ENCODE measurements at places on chromosomes 6 and 20. TPM values are rescaled to one million over a fixed set of nuclear protein-coding genes. Genes with fewer than 3 reads are reported as not detected.

DNA sequence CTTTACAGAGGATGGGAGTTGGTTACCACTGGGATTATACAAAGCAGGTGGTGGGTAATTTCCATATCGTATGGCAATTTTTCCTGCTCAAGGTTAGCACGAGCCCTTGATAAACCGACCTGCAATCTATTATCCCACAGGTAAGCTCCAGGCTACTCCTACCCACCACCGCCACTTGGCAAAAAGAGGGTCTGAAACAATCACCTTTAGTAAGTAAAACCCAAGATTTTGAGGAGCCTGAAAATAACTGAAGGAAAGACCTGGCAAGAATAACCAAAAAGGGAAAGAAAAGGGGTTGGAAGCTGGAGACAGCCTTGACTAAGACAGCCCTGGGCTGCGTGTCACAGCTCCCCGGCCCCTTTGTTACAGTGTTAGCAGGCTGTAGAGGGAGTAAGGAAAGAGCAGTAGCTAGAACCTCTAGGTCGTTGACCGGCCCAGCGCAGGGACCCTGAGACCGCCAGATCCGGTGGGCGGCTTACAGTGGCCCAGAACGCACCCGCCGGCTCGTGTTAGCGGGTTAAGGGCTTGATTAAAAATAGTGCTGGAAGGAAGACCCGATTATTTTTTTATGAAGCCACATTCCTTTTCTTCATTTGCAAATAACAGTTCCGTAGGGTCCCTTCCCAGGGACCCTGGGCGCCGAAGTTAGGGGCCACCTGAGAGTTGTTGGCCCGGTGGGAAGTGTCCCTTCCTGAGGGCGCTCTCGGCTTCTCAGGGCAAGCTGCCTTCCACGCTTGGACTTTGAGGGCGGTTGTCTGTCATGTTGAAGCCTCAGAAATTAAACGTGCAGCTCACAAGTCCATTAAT, 30.5 kb downstream of the TFAP2B start:
- no peak for DNase-seq

Gene TLDC2
- total RNA-seq = not detected

Gene SYS1
- 61.3 TPM for total RNA-seq

DNA sequence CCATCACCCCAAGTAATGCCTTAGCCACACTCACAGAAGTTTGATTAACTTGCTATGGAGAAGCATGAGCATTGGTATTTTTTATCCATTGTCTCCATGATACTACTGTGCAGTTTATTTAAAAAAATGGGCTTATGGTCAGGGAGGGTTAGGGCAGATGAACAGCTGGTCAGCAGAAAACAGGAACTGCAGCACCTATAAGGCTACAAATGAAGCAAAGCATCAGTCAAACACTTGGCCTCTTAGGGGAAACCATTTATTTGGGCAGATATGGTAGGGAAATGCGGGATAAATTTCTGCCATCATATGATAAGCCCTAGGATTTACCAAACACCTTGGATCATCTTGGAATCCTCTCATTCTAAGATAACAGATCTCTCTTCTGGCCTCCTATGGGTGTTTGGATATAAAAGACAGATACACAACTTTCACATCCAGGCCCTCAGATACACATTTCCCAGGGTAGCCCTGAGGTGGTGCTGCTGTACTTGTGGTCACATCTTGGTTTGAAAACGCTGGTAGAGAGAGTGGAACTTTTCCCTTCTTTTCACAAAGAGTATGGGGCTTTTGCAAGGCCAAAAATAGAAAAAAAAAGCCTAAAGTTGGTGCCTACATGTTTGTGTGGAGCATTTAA, 42.8 kb upstream of the AHI1 start:
- no peak for DNase-seq

GRCh38 chr6:18491308-18492045, 104.3 kb downstream of the RNF144B start:
- DNase-seq = no peak

Gene TTLL9
- 20.7 TPM for total RNA-seq

Gene COL10A1
- total RNA-seq = 2.5 TPM

GRCh38 chr6:108403236-108403635, 108.4 kb downstream of the AFG1L start:
- no peak for DNase-seq

Gene ARG1
- total RNA-seq = 2.0 TPM

Gene SLC16A10
- 14.9 TPM for total RNA-seq

DNA sequence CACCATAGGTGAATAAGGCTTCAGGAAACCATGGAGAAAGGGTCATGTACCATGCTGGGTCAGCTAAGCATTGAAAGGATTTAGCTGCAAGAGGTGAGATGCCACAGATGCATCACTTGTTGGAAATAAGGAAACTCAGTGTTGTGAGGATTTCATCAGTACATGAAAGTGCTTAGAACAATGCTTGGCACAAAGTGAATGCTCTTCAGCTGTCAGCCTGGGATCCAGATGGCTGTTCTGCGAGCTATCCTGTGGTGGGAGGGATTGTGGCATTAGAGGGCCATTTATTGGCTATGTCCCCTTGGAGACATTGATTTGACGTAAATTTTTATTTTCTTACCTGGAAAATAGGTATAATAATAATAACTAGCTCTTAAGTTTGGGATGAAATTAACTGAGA, 53.0 kb downstream of the ELOVL2 start:
- no peak for DNase-seq

DNA sequence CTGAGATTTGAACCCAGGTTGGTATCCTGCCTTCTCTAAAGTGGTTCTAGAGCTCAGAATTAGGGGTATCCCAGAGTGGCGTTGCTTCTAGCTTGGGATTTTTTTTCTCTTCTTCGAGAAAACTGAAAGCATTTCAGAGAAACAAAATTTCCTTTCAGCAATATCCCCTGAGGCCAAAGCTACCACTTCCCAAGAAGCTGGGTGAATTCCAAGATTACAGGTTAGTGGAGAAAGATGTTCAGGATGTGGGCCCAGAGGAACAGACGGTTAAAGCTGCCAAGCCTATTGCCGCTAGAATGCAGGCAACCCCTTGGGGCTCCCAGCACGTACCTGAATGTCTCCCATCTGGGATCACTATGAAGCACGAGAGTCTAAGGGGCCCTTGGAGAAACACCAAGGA, 134.1 kb downstream of the FOXO3 start:
- DNase-seq = no peak

DNA sequence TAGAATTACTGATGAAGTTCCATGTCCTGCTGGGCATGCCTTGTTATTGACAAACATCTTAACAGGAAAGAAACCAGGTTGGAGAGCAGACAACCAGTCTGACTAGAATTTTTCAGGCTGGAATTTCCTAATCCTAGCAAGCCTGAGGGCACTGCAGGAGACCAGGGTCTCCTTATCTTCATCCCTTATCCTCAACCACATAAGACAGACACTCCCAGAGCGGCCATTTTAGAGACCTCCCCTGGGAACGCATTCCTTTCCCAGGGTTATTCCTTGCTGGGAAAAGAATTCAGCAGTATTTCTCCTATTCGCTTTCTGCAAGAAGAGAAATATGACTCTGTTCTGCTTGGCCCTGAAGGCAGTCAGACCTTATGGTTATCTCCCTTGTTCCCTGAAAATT, 803.7 kb downstream of the GRIK2 start:
- no peak for DNase-seq

Gene SDCBP2
- 34.0 TPM for total RNA-seq

- DNase-seq = no peak
Observed at GRCh38 chr20:61025536-61025935, 226.5 kb upstream of the CDH4 start.
